ENCODE measurements at places on chromosomes 2 and 18.

- DNase-seq, result no peak
Measured at GRCh38 chr18:10121028-10121427, 207.2 kb downstream of the VAPA start.

DNA sequence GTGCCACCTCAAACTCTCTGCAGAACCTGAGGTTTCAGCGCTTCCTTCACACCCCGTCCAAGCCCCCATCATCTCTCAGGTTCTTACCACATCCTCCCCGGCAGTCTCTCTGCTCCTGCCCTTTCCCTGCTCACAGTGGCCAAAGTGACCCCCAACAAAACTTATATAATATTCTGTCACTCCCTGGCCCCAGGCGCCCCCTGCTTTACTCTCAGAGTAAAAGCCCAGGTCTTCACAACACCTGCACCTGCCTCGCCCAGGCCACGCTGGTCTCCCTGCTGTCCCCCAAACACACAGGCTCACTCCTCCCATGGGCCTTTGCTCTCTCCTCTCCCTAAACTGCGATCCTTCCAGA is 6.4 kb downstream of the ITGB1BP1 start:
- DNase-seq, result no peak

DNA sequence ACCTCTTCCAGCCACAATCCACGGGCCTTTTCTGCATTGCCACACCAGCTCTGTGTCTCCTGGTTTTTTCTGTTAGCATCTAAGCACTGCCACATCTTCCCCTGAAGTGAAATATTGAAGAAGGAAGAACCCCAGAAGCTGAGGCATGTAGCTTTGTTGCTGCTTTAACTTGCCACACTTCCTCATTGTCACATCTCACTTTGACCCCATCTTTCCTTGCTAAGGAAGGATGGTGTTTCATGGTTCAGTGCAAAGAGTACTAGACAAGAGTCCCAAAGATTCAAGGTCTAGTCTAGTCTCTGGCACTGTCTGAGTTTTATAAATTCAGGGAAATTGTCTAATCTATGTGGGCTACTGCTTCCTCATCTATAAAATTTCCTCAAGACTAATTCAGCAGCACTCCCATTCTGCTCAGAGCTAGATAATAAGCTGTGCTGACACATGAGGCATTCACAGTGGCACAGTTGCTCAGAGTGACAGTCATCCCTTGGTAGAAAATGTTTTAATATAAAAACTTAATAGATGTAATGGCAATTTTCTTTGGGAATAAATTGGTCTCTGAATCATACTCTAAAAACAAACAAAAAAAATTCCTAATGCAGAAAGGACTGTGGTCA is 483.0 kb upstream of the ID2 start:
- no peak for DNase-seq

DNA sequence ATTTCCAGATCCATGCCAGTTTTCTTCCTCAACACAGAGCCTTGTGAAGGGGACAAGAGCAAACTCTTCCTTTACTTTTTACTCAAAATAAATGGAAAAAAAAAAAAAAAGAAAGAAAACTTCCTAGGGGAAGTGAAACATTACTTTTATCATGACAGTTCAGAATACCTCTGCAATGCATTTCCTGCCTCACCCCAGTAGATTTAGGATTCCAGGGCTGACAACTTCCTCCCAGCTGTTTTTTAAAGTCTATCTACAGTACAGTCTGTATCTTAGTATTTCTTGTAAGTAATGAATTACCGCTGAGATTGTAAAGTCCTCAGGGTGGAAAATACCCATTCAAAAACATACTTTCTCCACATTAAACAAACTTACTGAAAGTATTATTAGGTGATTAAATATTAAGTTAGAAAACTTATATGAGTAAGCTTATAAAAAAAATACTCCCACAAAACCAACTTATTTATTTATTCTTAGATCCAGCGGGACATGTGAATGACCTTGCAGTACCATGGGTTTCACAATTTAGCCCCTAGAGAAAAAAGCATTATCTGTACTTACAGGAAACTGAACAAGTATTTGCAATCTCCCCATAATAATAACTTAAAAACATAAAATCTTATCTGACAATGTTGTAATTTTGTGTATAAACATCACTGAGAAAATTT is 117.7 kb downstream of the RBMS1 start:
- DNase-seq, result no peak

GRCh38 chr2:11749646-11750349 is 3.4 kb downstream of the LPIN1 start:
- no peak for DNase-seq

- no peak for DNase-seq
Measured at GRCh38 chr2:216478151-216478550, 20.5 kb upstream of the RPL37A start.

DNA sequence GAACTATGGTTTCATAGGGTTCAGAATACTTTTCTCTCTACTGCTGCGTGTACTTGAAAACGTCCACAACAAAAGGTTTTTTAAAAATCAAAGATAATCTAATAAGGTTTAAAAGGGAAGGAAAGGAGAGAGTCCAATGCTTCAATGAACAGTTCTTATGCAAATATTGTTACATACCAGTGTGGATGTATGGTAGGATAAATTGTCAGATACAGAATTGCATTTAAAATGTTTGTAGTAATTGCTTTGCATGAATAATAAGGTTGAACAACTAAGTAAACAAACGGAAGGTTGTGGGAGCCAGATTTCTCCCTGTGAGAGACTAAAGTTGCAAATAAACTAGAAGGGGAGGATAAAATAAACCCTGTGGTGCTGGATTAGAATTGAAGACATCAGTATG is 53.8 kb upstream of the RBBP8 start:
- no peak for DNase-seq

DNA sequence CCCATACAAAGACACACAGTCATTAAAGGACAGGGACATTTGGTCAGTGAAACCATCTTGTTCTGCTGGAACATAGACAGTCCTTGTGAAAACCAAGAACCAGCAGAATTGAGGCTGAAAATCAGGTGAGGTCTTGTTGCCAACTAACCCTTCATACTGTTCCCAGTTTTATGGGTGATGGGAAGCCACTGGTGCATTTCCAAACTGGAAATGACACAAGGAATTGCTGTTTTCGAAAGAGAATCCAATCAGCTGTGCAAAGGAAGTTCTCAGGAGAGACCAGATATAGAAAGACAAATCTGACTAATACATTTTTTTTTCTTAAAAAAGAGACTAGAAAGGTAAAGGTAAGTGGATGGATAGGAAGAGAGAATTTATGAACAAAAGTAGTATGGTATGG is 948.2 kb downstream of the TSN start:
- DNase-seq, result no peak
